Ovary (tissue), 10 donors: ENCODE measurements at places on chromosomes 4 and X. TPM values are rescaled to one million over a fixed set of nuclear protein-coding genes. Genes with fewer than 3 reads are reported as not detected.

Gene MMRN1
- 40.4 TPM for total RNA-seq

GRCh38 chr4:146442801-146443200 lies 78.9 kb downstream of the SLC10A7 start:
- DNase-seq, result no peak

DNA sequence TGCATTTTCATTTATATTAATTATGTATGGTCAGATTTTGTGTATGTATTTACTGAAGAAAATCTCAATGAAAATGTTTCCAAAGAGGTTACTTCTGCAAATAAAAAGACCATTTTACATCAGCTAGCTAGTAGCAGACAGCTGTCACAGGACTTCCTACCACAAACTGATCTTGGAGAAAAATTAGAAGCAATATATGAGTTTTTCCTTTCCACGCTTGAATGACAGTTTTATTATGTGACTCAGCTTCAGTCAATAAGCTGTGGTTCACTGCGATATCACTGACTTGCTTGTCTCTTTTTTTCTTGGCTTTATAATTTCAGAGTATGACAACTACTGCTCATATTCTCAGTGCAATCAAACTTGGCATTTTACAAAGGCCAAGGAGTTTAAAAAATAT lies 787.4 kb upstream of the GALNTL6 start:
- no peak for DNase-seq

GRCh38 chrX:23136816-23137215 lies 137.1 kb downstream of the DDX53 start:
- DNase-seq, result no peak

DNA sequence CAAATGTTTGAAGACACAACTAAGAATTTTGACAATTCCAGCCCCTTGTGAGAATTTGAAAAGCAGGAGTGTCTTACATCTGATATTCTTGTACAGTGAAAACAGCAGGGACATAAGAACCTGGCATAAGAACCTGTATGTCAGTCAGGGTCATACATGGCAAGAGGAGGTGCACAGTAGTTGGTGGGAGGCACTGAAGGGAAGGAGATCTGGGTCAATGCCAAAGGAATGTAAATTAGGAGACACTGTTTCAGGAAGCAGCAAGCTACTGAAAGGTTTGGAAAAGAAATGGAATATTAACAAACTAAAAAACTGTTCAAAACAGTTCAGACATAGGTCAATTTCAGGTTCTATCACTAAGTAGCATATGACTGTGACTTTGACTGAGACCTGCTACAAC lies 25.0 kb upstream of the SPP1 start:
- no peak for DNase-seq

- DNase-seq, result no peak
Measured at GRCh38 chrX:134543288-134543687, 83.3 kb downstream of the HPRT1 start.

GRCh38 chr4:99399017-99399416 lies 36.1 kb downstream of the ADH7 start:
- no peak for DNase-seq

DNA sequence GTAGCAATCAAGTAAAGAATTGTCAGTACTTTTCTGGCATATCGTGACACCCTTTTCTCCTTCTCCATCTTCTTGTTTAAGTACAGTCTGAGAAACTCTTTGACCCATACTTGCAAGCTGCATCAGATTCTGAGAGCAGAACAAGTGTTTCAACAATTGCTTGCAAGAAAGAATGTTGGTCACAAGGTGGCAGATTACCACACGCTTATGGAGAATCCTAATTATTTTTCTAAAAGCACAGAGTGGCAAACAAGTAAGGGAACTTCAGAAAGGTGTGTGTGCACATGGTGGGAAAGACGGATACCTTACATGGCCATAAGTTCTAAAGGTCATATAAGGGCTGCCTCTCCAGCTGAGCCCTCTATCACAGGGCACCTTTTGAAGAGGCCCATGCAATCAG lies 136.4 kb upstream of the FGF13 start:
- no peak for DNase-seq

DNA sequence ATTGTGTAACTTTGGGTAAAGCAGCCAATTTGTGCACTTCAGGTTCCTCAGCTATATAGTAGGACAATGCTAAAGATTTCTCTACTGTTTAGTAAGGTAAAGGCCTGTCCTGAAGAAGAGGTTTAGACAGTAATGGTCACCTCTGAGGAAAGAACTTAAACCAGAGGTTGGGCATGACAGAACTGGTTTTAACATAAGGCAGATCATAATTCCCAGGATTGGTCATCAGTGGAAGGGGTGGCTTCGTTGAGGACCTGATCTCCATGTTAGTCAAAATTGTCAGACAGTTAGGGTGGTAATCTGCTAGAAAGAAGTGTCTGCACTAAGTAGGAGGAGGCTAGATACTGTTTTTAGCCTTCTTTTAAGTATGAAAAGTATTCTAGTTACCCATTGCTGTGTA lies 4.1 kb downstream of the RP2 start:
- no peak for DNase-seq

DNA sequence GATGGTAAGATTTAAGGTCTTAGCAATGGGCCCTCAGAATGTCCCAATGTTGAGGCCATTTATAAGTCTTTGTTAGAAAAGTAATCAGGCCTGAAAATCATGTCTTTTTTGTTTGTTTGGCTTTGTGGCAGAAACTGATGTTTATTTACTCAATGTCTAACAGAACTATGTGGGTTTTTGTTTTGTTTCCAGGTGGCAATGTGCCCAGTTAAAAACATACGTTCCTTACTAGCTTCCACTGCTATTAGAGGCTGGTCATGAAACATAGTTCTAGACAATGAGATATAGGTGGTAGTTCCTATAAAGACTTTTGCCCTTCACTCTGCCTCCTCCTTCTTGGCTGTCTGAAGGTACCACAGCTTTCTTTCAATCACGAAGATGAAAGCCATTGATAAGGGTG lies 108.8 kb downstream of the C4orf51 start:
- DNase-seq, result no peak

- DNase-seq, result no peak
Measured at GRCh38 chr4:4667622-4668081, 125.8 kb upstream of the STX18 start.

DNA sequence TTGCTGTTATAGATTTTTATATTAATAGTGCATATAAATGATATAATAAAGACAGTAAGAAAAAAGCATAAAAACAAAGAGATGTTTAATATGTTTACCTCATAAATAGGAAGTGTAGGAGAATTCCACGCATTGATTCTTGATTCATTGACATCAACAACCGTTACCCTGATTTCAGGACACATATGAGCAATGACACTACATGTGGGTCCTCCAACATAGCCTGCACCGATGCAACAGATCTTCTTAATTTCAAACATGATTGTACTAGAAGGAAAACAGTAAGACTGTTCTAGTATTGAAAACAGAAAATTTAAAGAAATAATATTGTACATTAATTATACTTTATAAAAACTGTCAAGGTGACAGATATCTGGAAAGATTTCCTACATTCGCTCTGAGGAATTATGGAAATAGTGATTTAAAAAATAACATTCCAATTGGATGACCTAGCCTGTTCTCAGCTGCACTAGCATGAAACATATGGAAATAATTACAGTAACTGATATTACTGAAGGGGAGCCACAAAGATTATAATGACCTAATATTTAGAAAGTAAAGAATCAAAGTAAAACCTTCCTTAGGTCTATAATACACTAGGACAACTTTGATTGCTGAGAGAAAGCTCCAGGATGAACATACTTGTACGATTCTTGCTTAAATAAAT lies 5.9 kb downstream of the UGDH start:
- DNase-seq, result no peak

Gene SPANXB1
- total RNA-seq, result not detected

Gene SMIM43
- total RNA-seq, result not detected

GRCh38 chr4:46392421-46392820 lies 2.5 kb upstream of the GABRA2 start:
- DNase-seq, result no peak

Gene PAGE1
- not detected for total RNA-seq

GRCh38 chr4:65021149-65021548 lies 611.9 kb upstream of the TECRL start:
- no peak for DNase-seq

GRCh38 chrX:46967547-46967946 lies 55.3 kb downstream of the JADE3 start:
- DNase-seq, result no peak

- DNase-seq, result no peak
Measured at GRCh38 chr4:120156120-120156718, 89.6 kb upstream of the MAD2L1 start.

DNA sequence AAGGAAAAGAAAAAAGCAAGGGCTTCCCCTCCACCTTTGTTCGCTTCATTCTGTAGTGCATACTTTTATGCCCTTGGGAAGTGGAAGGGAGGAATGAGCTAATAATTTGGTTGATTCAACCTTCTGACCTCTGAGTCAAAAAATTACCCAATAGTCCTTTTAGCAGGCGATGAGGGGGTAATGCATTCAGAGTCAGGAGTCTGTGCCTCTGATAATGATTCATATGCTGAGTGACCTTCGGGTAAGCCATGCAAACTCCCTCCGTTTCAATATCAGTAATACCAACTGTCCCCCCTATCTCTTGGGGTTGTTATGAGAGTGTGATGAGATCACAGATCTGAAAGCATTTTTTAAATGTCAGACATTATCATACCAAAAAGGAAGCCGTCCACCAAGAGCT lies 41.6 kb upstream of the ACSL4 start:
- DNase-seq, result no peak

Gene ABCG2
- 7.2 TPM for total RNA-seq

DNA sequence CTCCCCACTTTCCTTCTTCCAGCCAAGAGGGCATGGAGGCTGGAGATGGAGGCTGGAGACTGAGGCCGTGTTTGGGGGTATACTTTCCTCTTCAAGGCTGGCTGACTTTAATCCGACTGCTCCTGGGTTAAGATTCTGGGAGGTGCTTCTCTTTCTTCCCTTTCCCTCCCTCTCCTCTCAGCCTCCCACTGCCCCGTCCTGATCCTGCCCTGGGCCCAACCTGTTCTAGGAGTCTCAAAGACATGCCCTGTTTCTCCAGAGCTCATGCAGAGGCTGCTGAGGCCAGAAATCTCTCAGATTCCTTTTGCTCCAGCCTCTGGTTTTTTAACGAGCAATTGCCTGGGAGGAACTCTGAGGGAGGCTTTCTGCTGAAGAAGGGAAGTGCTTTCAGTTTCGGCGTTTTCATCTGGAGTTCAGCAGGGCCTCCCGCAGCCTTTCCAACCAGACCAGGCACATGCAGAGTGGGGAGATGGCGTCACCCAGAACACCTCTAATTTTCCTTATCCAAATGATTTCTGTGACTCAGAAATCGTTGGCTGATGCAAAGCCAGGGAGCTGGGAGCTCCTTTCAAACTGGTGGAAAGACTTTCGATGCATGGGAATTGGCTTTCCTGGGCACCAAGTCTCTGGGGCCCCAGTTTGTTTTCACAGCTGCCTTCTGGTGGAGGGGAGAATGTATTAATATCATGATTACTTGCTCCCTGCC lies 34.5 kb upstream of the FAM9C start:
- DNase-seq, result peak; percentile 49

GRCh38 chr4:107577743-107578142 lies 142.3 kb downstream of the PAPSS1 start:
- no peak for DNase-seq

GRCh38 chrX:141668371-141668770 lies 30.2 kb downstream of the SPANXD start:
- DNase-seq, result no peak

GRCh38 chr4:71635139-71635748 lies 148.6 kb downstream of the GC start:
- no peak for DNase-seq

- DNase-seq, result no peak
Measured at GRCh38 chrX:20221902-20222301, 44.8 kb downstream of the RPS6KA3 start.

- DNase-seq, result no peak
Measured at GRCh38 chr4:33494150-33494549, 2750.2 kb downstream of the ARAP2 start.

GRCh38 chrX:1534301-1535168 lies 2.5 kb downstream of the P2RY8 start:
- no peak for DNase-seq

Gene EDA2R
- 8.4 TPM for total RNA-seq

- DNase-seq, result no peak
Measured at GRCh38 chr4:94668724-94669123, 89.0 kb upstream of the BMPR1B start.

GRCh38 chrX:52923781-52924241 lies 26.7 kb downstream of the FAM156B start:
- DNase-seq, result peak; percentile 30

Gene PPP1R3F
- 16.1 TPM for total RNA-seq

DNA sequence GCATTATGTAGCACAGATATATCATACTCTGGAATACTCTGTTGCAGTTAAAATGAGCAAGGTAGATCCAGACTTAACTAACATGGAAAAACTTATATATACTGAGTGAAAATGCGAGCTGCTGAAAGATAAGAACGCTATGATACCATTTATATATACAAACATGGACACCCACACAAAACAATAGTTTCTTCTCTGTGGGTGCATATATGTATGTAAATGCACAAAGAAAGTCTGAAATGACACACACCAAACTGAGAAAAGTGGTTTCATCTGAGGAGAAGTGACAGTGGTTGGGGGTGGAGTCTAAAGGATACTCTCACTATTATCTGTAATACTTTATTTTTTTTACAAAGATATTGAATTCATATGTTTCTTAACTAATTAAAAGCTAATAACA lies 12.2 kb upstream of the FGF2 start:
- no peak for DNase-seq

Gene ACE2
- 0.45 TPM for total RNA-seq

DNA sequence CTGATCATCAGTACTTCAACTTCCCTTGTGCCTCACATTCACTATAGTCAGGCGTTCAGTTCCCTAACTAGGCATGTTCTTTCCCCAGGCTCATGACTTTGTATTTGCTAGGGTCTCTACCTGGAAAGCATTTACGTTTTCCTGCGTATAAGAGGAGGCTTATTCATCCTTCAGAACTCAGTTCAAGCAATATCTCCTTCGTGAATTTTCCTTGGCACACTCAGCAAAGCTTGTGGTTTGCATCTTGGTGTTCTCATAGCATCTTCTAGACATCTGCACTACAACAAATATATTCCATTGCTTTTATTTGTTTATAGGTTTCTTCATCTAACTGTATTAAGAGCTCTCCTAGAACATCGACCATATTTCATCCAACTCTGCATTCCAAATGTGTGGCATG lies 2.6 kb downstream of the CXCL6 start:
- no peak for DNase-seq

DNA sequence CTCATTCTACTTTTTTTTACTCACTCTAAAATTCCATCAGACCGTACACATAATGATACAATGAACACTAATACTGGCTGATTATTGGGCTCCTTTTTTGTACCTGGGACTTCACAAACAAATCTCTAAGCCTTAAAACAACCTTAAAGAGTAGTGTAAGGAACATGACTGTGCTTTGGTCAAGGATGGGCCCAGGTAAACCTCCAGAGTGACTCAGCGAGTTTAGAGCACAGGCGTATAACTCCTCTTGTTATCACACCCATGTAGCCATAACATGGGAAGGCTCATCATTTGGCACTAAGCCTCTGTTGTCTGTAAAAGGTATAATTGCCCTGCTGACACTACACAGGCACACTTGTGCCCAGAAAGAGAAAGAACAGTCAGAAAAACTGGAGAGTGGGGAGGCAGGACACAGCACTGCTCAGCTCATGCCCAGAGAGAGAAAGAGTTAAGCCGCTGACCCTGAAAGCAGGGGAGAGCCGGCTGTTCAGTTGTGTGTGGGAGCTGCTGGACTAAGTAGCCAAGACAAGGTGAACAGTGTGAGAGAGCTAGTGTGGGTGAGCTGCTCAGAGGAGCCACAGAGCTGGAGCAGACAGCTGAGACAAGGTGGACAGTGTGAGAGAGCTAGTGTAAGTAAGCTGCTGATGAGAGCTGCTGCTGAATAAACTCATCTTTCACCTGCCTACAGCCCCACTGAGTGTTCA lies 319.6 kb upstream of the BMP3 start:
- DNase-seq, result no peak

GRCh38 chr4:138952411-138952810 lies 63.2 kb upstream of the NOCT start:
- no peak for DNase-seq
